CD8-positive, alpha-beta T cell (primary cell): ENCODE measurements at places on chromosomes 2 and 18.

GRCh38 chr2:64807417-64807816, 153.7 kb upstream of the SERTAD2 start:
- no peak for DNase-seq

DNA sequence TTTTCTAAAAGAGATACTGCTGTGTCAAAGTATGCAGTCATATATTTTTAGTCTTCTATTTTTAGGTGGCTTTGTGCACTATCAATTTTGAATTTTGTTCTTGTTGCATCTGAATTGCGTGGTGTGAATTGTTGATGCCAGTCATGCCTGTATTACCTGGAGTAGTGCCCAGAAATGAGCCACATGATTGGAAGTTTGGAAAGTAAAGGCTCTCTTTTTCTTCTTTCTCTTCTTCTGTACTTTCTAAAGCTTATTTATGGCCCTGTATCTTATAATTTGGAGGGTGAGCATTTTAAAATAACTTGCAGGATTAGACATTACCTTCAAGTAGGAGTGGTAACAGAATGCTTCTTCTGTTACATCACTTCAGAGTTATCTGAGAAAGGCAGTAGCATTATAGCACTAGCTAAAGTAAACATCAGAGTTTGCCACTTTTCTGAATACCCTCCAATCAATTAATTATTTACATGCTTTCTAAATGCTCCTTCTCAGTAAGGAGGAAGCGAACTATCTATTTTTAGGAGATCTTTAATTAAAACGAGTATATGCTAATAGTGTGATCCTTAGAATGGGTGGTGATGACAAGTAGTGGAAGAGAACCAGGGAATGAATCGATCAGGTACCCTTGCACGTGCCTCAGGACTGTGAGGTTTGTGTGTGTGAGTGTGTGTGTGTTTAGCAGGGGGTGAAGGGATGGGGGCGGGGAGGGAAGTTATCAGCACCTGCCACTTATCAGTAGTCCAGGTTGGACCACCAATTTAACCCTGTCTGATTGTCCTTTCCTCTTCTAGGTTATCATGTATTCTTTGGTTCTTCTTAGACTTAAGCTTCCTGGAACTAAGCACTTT, 112.5 kb downstream of the MAP3K20 start:
- DNase-seq: no peak

GRCh38 chr2:119438128-119438656, 6.5 kb downstream of the TMEM37 start:
- DNase-seq: no peak

DNA sequence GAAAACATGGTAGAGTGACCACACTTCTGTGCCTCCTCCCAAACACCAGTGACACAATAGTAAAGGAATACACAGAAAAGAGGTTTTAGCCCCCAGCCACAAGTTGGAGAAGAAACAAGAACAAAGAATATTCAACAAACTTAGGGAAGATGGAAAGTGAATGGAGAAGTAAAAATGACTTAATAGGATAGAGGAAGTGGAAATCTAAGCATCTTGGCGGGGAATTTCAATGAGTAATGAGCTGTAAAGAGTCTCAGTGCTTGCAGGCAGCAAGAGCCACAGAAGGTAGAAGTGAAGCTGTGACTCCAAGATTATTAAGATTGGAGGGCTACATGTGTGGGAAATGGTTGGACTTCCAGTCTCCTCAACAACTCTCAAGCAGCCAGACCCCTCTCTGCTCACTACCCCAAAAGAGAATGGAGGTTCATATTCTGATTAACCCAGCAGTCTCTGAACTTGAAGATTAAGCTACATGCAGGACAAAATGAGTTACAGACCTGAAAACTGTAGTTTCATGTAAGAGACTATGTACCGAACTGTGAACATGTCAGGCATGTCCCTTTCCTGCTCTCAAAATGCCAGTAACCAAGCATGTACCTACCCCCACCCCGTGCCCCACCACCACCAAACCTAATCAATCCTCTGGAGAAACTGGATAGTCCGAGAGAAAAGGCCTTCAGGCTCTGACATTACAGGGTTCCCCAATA, 16.9 kb upstream of the HNRNPLL start:
- DNase-seq: no peak

DNA sequence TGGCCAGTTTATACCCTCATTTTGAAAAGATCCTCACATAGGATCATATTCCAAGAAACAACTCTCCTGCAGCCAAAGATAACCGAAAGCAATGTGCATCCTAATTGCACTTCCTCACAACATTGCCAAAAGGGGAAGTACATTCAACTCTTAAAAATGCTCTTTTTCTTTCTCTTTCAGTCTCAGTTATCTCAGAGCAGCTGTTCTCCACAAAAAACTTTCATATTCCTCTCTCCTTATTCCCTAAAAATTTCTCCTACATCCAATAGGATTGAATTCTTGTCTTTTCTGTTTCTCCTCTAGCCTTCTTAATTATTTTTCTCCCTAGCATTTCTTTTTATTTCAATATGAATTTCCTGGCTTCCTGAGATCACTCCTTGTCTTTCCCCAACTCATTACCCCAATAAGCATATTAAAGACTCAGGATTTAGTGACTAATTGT, 7.4 kb upstream of the VRK2 start:
- DNase-seq: no peak

DNA sequence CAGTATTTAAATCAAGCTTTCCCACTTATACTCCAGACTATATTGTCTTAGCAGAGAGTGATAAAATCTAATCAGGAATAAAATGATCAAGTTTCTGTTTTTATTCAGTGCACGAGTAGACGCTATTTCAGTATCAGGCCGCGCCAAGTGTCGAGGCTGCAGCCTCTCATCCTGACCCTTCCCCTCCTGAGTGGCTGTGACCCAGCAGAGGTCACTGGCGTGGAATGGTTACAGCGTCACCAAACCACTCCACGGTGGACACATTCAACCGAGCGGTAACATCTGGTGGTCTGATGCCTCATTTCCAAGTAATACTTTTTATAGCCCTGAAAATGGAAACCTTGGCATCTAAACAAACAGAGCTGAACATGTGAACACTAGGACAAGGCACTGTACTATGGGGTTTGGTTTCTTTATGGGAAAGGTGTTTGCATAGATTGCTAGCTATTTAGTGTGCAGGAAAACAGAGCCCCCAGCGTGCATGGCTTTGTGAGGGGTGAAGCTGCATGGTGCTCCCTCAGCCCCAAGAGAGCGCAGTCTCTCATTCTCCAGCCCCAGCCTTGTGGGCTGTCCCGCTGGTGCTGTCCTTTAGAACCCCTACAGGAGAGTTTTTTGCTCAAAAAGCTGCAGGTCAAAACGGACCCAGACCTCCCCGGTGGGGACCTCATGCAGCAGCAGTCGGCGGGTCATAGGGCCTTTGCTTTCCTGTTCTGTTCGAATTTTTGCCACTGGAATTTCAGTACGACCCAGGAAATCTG, 28.4 kb downstream of the FAM228A start:
- DNase-seq: no peak

GRCh38 chr2:41959760-41960159, 88.1 kb upstream of the PKDCC start:
- no peak for DNase-seq

- no peak for DNase-seq
Observed at GRCh38 chr18:5894611-5895298, 567 bp downstream of the TMEM200C start.

DNA sequence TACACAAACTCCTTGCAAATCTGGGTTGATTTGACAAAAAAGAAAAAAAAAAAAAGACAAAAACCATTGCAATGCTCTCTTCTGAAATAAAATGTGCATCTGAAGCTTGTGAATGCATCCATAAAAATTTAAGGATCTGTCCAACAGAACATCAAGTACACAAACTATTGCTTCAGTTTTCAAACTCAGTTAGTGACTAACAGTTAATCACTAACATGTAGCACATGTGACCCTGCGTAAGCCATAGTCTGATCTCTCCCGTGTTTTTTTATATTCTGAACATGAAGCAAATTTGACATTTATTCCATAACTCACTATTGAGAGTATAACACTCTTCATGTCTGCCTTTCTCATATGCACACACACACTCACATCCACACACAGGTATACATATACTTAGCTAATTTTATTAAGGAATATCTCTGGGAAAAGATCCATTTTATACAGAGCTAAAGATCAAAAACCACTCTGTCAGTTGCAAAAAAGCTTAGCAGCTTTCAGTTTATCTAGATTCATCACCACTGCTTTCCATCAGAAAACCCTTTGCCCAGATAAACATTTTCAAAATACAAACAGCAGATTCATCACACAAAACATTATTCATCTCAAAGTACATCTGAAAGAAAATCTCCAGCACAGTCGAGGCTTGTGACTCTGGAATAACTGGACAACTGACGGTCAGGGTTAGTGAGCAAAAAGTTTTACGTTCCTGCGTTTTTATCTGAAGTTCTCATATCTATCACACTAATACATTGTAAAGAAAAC, 1000.4 kb upstream of the ACVR2A start:
- no peak for DNase-seq

DNA sequence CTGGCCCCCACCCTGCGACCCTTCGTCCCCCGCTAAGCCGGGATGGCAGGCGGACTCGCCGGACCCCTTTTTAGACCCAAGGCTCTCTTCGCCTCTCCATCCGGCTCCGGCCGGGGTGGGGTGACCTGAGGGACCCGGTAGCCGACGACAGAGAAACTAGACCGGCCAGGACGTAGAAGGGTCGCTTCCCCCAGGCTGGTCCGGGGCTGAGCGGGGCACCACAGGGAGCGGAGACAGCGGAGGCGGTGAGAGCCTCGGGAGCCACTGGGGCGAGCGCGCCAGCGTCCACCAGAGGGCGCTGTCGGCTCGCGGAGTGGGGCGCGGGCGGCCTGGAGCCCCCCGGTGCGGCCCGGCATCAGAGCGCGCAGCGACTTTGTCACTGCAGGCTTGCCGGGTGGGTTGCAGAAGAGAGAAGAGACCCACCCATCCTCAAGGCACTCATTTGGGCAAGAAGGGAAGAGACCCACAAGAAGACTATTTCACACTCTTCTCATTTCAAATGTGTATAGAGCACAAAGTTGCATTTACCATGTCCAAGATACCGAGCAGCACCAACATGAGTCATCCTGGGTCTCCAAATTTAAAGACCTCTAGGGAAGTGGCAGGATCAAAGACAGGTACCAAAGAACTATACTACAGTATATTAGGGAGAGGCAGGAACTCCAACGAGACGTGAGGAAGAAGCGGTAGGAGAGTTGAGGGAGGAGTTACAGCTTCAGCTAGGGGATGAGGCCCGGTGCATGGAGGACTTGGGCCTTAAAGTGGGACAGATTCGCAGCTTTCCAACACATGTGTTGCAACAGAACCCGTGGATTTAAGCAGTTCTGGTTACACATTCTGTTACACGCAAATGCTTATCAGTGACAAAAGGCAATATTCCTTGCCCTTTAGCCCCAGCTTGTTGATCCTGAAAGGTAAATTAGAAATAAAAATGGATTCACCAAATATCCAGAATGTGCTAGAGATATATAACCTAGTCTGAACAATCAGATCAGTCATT, 7.6 kb upstream of the PRKCE start:
- peak; percentile 73 for DNase-seq

DNA sequence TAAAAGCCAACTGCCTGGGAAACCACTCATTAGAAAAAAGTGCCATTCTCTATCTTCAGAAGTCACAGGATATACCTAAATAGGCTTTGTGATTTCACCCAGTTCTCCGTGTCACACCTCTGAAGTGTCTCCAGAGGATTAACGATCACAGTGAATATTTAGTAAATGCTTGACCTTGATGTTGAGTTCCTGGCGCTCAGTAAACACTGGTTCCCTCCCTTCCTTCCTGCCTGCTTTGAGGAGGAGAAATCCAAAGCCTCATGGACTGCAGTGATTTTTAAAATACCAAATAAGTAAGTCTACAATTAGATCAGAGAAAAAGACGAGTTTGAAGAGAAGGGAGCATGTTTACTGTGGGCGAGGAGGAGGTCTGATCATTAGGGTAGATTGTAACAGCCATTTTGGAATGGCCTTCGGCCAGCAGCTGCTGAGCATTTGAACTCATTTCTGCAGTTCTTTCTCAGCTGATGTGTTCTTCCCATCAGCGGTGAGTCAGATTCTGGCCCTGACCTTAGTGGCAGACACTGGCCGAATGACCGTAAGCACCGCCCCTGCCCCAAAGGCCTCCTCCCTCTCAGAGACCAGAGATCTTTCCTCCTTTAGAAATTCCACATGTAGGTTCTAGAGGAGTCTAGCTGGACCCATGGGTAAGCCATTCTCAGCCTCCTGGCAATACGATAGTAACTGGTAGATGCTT, 62.1 kb upstream of the SLC16A14 start:
- DNase-seq: no peak

DNA sequence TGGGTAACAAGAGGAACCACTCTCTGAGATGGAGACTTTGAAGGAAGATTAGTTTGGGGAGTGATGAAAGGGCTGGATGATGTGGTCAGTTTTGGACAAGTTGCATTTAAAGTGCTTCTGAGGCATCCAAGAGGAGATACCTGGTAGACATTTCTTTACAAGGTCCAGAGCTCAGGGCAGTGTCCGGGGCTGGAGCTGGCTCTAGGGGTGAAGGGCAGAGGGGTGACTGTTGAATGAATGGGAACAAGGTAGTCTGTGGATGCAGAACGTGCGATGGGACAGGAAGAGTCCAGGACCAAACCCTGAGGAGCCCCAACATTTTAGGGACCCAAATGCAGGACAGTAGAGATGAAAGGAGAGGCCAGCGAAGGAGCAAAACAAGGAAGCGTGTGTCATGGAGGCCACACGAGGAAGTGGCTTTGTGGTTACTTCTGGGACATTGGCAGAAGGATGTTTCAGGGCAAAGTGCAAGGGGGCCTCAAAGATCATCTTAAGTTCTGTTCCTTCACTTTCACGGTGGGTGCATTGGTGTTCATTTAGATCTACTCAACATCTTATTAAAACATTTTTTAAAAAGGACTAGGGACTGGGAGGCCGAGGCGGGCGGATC, 13.6 kb upstream of the GPR35 start:
- no peak for DNase-seq

- DNase-seq: peak; percentile 6
Observed at GRCh38 chr2:48250943-48251342, 279.0 kb upstream of the STON1 start.

DNA sequence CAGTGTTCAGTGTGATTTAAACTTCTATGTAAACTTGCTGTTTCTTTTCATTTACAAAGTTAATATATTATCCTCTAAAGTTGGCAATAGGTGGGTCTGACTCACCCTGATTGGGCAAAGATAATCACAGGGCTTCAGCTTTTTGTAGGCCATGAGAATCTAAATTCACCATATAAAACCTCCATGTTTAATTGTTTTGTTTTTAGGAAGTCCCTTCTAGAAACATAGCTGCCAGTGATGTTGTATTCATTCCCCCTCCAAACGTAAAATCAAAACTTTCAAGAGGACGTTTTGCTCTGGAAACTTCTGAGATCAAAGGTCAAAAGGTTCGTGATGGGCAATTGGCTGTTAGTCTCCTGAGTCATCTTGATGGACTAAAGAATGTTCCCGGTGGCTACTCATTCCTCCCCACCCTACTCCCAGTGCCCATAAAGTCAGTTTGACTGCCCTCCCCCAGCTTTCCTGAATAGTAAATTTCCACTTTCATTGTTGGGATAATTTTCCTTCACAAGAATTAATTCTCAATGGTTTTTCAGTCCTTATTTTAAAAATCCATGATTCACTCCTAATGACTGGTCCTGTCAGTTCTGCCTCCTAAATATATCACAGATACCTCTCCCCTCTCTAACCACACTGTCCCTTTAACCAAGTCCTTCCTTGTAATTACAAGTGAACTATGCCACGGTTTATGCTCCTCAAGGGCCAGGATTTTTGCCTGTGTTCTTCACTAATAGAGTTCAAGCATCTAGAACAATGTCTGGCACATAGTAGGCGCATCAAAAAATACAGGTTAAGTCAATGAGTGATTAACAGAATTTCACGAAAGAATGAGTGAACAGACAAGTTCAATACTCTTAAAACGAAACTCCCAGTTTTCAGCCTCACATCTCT, 164.4 kb upstream of the VRK2 start:
- DNase-seq: no peak
